NCI-H1105 (cell line): ENCODE measurements at places on chromosomes 2 and 18.

DNA sequence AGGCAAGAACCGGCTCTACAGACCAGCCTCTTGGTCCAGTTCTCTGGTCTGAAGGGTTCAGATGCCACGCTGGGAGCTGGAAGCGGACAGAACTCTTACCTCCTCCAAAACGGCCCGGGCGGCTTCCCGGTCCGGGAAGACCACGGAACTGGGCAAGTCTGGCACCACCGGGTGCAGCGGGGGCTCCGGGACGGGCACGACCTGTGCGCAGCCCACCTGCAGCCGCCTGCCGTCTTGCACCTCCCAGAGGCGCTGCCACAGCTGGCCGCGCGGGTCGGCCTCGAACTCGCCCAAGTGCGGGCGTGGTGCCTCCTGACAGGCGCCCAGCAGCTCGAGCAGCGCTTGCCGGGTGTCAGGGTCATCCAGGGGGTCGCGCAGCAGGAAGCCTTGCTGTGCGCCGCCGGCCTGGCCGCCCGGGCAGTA is 773 bp downstream of the CMPK2 start:
- DNase-seq = no peak

- no peak for DNase-seq
Measured at GRCh38 chr2:234490271-234491091, 6.4 kb downstream of the ARL4C start.

- no peak for DNase-seq
Measured at GRCh38 chr18:60448487-60449267, 76.1 kb upstream of the MC4R start.

- no peak for DNase-seq
Measured at GRCh38 chr2:181178130-181178529, 197.7 kb downstream of the UBE2E3 start.

DNA sequence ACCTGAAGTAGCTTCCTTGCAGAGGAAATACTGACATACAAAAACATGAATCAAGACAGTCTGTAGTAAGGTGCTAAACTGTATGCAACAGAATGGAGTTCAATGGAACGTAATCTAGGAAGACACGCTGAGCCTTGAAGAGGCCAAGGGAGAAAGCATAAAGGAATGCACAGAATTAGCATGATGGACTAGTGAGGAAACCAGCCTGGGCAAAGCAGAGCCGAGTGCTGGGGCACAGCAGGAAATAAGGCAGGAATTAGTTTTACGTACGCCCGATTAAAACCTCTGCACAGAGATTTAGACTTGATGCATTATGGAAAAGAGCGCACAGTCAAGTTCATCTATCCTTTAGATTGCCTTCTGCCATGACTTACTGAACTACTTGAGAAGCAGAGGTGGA is 200.3 kb downstream of the DLGAP1 start:
- DNase-seq = no peak

DNA sequence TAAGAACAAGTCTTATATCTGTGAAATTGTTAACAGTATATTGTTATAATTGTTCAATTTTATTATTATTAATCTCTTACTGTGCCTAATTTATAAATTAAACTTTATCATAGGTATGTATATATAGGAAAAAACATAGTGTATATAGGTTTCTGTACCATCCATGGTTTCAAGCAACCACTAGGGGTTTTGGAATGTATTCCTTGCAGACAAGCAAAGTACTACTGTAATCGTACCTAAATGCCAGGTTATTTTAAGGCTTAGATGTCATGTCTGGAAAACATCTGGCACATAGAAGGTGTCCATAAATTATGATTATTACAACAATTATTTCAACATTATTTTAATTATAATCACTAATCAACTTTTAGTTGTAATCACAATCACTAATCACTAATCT is 8.4 kb downstream of the ITSN2 start:
- DNase-seq = no peak

GRCh38 chr2:147083664-147084063 is 761.2 kb upstream of the ACVR2A start:
- DNase-seq = no peak

GRCh38 chr2:199684832-199685231 is 166.2 kb downstream of the FTCDNL1 start:
- DNase-seq = no peak
